ENCODE measurements at places on chromosomes 3 and 15.

- no peak for DNase-seq
Observed at GRCh38 chr15:75073197-75073596, 49.8 kb downstream of the PPCDC start.

DNA sequence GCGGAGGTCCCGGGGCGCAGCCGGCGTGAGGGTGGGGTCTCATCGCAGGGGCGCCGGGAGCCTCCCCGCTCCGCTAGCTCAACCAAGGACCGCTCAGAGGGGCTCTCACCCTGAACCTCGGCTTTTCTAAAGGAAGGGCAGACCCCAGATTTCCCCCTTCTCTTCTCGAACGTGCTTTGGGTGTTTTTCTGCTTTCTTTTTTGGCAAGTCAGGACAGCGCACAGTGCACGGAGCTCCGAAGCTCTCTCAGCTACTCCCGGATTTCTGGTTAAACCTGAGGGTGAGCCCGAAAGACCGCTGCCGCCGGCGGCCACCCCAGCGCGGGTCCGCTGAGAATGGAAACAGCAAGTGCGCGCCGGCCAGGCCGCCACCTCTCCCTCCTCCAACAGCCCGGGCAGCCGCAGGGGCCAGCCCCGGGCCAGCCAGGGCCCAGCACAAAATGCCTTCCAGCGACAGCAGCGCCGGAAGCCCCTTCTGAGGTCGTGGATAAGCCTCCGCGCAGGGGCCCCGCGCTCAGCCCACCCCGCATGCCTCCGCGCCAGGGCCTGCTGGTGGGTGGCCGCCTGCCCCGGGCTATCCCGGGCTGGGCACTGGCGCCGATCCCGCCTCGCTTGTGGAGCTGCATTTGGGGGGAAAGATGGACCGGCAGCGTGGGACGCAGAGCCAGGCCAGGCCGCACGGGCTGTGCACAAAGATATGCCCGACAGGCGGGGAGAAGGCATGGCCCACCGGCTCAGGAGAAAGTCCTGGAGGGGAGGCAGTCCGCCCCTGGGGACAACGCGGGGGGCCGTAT lies 8.2 kb upstream of the OCA2 start:
- peak; percentile 45 for DNase-seq

DNA sequence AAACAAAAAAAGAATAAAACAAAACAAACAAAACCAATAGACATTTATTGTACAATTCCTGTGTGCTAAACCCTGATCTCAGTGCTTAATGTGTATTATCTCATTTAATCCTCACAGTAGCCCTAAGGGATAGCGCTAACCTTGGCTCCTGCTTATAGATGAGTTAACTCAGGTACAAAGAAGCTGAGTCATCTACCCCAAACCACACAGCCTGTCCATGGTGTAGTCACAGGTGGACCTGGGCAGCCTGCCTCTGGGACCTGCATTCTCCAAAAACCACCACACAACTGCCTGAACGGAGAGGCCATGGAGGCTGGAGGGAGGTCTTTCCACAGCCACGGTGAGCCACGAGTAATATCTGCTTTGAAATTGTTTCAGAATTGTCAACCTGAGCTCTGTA lies 5.5 kb upstream of the CLN6 start:
- DNase-seq: no peak

- no peak for DNase-seq
Observed at GRCh38 chr3:29694331-29694730, 413.5 kb downstream of the RBMS3 start.

DNA sequence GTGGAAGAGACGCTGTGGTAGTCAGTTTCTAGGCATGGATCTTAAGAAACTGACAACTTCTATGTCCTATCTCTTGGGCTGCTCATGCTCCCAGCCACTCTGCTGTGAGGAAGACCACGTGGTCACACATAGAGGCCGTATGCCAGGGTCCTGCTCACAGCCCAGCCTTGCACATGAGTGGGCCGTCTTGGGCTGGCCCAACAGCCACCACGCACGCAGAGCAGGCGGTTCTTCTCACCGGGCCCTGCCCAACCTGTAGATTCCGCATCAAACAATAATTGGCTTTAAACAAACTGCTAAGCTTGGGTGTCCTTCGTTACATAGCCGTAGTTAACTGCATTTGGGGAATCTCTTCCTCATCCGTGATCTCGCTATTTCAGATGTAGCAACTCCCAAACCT lies 26.0 kb downstream of the SLC41A3 start:
- no peak for DNase-seq

DNA sequence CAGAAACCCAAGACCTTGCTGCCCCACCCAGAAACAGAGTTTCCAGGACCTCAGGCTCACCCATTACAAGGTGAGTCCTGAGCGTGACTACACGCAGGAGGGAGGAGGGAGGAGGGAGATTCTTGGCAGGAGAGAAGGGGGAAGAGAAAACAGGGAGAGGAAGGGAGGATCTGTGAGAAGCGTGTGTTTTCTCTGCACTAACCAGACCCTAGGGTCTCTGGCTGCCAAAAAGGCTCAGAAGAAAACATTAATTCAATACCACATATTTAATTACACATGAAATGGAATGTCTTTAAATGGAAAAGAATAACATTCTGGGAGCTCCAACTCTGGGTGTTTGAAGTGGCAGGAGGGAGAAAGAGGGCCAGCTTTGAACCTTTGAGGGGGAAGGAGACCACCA lies 309.0 kb downstream of the NTRK3 start:
- no peak for DNase-seq

GRCh38 chr3:80094589-80094988 lies 326.8 kb upstream of the ROBO1 start:
- DNase-seq: no peak

Measured in endothelial cell (in vitro differentiated cells).